ENCODE measurements at places on chromosomes 4 and X. TPM values are rescaled to one million over a fixed set of nuclear protein-coding genes. Genes with fewer than 3 reads are reported as not detected.

FRG2 gene
- total RNA-seq, result not detected

ADH7 gene
- not detected for total RNA-seq

PPEF2 gene
- not detected for total RNA-seq

UGT2A2 gene
- not detected for total RNA-seq

TBC1D1 gene
- 101 TPM for total RNA-seq

ANK2 gene
- 23.2 TPM for total RNA-seq

KIF4A gene
- 8.1 TPM for total RNA-seq

VSIG4 gene
- not detected for total RNA-seq

NXF2B gene
- not detected for total RNA-seq

GATA1 gene
- not detected for total RNA-seq

PCDH19 gene
- total RNA-seq, result 0.32 TPM

MAGED4 gene
- total RNA-seq, result 34.5 TPM

DNA sequence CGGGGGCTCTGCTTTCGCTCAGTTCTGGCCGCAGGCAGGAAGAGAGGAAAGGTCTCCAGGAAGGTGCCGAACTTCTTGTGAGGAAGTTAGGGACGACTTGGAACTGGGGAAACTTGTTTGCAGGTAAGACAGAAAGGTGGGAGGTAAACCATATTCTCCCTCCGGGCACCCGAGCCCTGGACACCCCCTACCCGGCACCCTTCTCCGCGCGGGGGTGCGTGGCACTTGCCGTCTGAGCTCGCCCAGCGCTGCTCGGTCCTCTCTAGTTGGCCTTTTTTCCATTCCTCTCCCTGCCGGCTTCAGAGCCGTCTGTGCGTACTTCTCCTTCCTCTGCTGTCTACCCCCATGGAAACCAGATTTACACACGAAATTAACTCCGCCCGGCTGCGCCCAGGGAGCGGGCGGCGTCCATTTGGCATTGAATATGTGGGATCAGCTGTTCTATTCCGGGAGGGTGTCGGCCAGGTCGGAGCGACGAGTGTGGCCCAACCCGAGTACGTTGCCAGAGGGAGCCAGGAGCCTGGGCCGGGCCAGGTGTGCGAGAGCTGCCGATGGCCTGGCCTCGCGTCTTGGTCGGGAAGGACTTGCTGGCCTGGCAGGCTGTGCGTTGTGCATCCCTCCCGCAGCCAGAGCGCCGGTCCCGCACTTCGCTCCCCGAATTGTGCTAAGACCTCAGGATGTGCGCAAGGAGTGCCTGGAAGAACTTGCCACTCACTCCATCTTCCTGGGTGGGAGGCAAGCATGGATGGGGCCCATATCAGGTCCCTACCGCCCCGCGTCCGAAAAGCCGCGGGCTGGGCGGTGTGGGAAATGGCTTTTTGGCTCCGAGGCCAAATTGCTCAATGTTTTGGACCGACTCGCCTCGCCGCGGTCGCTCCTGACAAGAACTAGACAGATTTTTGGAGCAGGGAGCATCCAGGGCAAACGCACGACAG, 1.7 kb downstream of the PDGFRA start:
- DNase-seq, result peak; percentile 42

- peak; percentile 83 for DNase-seq
Measured at GRCh38 chrX:37380924-37381323, 31.8 kb downstream of the PRRG1 start.

DNA sequence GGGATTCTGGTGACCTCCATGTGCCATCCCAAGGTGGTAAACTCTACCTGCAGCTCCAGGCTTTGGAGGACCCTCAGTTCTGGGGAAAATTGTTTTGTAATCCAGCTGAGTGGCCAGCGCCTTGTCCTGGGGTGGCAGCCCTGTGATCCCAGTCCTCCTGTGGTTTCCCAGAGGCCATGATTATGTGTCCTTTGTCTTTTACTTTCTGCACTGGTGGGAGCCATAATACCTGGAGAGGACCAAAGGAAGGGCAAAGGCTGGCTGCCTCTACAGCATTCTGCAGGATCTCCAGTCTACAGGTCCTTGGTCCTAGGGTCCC, 64.0 kb downstream of the NBDY start:
- DNase-seq, result no peak

GRCh38 chr4:81003597-81004111, 26.9 kb upstream of the BMP3 start:
- DNase-seq, result no peak

GRCh38 chrX:105765691-105766090, 56.6 kb upstream of the NRK start:
- DNase-seq, result no peak

DNA sequence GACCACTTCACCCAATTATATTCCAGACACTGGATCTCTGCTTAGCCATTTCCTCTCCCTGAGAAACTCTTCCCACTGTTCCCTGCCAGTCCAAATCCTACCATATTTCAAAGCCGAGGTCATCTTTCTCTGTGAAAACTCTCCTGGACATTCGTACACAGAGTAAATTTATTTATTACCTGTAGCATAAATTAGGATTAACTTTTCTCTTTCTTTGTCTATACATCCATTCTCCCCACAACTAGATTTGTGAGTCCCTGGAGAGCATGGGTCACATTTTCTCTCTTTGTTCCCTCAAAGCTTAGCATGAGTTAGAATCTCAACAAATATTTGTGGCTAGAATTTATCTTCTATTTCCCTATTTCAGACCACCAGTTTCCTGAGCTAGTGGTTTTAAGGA, 27.8 kb upstream of the SMIM10 start:
- peak; percentile 16 for DNase-seq

DNA sequence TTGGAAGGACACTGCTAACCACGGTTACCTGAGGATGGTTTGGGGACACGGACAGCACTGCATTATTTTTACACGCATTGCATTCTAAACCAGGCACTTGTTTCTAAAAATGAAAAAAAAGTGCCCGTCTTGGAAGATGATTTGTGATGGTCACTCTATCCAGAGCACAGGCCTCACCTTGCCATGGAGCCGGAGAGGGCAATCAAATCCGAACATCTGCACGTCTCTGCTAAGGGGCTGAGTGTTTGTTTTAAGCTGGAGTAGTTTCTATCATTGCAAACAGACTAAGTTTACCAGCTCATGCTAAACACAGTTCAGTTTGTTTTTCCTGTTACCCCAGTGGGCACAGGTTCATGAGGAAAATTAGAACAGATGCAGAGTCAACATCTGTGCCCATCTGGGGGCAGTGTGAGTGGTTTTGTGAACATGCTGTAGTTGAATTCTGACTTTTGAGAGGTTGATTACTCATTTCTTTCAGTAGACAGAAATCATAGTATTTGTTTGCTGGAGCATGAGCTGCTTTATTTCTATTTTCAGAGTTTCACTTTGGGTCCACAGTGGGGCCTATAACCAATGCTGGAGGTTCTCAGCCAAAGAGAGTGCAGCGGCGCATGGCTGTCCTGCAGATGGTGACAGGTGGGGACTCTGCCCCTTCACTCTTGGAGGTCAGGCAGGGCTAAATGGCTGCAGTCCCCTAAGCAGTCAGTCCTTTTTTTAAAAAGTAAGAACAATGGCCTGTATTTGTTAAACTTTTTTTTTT, 65.4 kb upstream of the ENPP6 start:
- no peak for DNase-seq

GRCh38 chr4:113433116-113433515, 328.4 kb downstream of the CAMK2D start:
- no peak for DNase-seq

GRCh38 chrX:115649461-115650063, 88.6 kb downstream of the PLS3 start:
- no peak for DNase-seq

DNA sequence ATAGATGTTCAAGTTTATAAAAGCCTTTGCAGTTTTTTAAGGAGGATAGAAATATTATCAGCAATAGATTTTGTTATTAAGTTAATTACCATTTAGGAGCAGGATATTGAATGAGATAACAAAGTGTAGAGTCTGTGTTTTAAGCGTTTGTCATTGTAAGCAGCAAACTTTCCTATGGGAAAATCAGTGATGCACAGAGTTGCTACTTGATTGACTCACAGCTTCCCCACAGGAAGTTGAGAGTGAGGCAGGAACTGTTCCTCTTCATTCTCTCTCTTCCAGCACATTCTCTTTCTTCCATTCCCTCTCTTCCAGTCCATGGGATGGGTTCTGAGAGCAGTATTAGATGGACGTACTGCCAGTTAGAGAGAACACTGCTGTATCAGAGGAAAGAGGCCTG, 867.7 kb upstream of the AGA start:
- DNase-seq, result no peak

DNA sequence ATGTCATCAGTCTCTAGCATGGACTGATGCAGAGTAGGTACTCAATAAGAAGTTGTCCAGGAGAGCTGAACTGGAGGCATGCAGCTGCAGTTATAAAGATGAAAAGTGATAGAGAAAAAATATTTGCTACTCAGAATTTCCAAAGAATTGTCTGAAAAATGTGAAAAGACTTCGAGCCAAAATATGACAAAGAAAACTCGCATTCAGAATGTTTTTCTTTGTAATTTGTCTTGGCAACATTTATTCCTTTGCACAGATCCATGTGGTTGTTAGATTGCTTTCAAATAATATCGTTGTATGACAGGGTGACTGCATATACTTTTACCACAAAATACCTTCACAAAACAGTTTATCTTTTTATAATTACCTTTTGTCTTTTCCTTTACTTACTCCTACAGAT, 128.0 kb upstream of the SLC4A4 start:
- no peak for DNase-seq

DNA sequence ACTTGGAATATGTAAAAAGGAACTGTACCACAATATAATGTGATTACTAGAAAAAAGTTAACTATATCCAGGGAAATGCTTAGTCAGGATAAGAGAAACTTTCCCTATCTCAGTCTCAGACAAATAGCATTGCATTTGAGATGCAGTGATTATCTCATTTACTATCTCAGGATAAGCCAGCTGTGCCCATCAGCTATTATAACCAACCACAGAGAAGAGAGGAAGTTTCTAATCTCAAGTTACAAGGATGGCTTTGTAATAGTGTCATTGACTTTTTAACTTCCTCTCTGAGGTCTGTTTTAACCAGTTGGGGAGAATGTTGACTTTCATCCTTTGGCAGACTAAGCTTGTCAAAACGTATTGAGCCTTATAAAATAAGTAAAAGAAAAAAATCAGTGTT, 56.5 kb downstream of the SNX25 start:
- DNase-seq, result peak; percentile 71

Data from fibroblast of villous mesenchyme (primary cell).